Hematopoietic multipotent progenitor cell (in vitro differentiated cells): ENCODE measurements at places on chromosomes 1 and 21. TPM values are rescaled to one million over a fixed set of nuclear protein-coding genes. Genes with fewer than 3 reads are reported as not detected.

UBASH3A gene
- 1.6 TPM for total RNA-seq

LCE1E gene
- not detected for total RNA-seq

GJA9 gene
- total RNA-seq, result not detected

KRTAP8-1 gene
- not detected for total RNA-seq

CNKSR1 gene
- 5.9 TPM for total RNA-seq

ERICH3 gene
- under 0.01 TPM for total RNA-seq

GJC2 gene
- 12.7 TPM for total RNA-seq

TMEM82 gene
- total RNA-seq, result not detected

FCGR1A gene
- total RNA-seq, result 6.2 TPM

IQGAP3 gene
- total RNA-seq, result 1.9 TPM

KCNJ9 gene
- total RNA-seq, result not detected

NFASC gene
- total RNA-seq, result under 0.01 TPM

CELF3 gene
- not detected for total RNA-seq

SGIP1 gene
- 2.2 TPM for total RNA-seq

KCNN3 gene
- total RNA-seq, result under 0.01 TPM

PLEKHO1 gene
- total RNA-seq, result 60.1 TPM

DNAJC28 gene
- 0.54 TPM for total RNA-seq

SFT2D2 gene
- total RNA-seq, result 30.4 TPM

DUSP10 gene
- total RNA-seq, result 142 TPM

TRIM63 gene
- not detected for total RNA-seq

HMGCS2 gene
- total RNA-seq, result not detected

CLCA1 gene
- not detected for total RNA-seq

GBP3 gene
- 21.8 TPM for total RNA-seq

CFAP126 gene
- 1.3 TPM for total RNA-seq

C8B gene
- not detected for total RNA-seq

MPL gene
- 39.6 TPM for total RNA-seq

SYPL2 gene
- total RNA-seq, result not detected

GFI1 gene
- total RNA-seq, result 15.9 TPM

MIXL1 gene
- 1.6 TPM for total RNA-seq

ARTN gene
- 0.27 TPM for total RNA-seq

TDRD5 gene
- under 0.01 TPM for total RNA-seq

OR14K1 gene
- total RNA-seq, result 0.81 TPM

WDR64 gene
- not detected for total RNA-seq

FASLG gene
- total RNA-seq, result not detected

OR2G6 gene
- not detected for total RNA-seq

GRHL3 gene
- not detected for total RNA-seq

DAP3 gene
- total RNA-seq, result 51.4 TPM

CELSR2 gene
- total RNA-seq, result 0.27 TPM

LBR gene
- 51.7 TPM for total RNA-seq

KCNJ15 gene
- total RNA-seq, result under 0.01 TPM

GNAI3 gene
- total RNA-seq, result 7.3 TPM
